AML-193 (cell line): ENCODE measurements at places on chromosomes 7 and 10.

GRCh38 chr10:124325633-124325914 is 93.1 kb downstream of the OAT start:
- no peak for DNase-seq

DNA sequence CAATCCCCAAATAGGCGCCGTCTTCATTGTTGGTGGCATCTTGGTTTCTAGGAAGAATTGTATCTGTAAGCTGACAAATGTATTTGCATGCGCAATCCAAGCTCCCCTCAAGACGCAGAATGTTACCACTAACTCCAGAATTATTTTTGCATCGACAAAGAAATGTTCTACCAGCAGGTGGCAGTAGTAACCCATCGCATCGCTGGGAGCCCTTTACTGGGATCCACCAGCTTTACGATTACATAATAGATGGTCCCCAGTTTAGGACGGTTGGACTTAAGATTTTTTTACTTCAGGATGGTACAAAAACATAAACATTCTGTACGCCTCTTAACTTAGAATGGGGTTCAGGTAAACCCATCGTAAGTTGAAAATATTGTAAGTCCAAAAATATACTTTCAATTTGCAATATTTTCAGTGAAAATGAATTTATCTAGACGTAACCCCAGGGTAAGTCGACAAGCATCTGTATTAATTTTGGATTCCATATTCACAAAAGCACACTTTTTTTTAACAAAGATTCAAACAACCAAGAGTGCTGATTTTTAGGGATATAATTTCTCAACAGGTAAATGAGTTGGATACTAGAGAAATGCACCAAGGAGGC is 114.0 kb upstream of the COBL start:
- peak; percentile 16 for DNase-seq

DNA sequence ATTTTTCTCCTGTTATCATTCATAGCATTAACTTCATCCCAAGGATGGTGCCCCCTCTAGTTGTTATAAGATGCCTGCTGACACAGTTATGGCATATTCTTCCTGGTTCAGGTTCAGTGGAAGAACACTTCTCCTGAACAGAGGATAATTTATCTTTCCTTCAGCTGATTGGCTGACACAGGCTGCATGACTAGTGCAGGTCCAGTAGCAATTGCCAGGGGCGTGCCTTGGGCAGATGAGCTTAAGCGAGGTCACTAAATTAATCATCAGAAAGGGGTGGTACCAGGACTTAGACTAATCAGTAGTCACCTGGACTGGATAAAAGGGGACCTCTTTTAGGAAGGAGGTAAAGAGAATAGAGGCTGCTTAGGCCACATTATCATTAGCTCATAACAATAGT is 42.3 kb downstream of the BZW2 start:
- no peak for DNase-seq

DNA sequence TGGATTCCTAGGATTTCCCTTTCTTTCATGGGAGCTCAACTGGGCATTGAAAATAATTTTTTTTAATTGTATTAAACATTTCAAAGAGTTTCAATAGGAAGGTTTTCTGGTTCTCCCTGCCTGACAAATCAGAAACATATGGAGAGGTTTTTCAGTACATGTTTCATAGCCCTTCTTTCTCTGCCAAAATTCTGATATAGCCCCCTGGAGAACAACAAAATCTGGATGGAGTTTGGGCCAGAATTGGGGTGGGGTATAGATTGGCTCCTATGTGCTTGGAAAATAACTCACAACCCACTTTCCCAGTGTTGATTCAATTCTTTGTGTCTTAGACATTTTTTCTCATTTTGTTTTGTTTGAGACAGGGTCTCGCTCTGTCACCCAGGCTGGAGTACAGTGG is 24.6 kb upstream of the EIF4H start:
- no peak for DNase-seq

DNA sequence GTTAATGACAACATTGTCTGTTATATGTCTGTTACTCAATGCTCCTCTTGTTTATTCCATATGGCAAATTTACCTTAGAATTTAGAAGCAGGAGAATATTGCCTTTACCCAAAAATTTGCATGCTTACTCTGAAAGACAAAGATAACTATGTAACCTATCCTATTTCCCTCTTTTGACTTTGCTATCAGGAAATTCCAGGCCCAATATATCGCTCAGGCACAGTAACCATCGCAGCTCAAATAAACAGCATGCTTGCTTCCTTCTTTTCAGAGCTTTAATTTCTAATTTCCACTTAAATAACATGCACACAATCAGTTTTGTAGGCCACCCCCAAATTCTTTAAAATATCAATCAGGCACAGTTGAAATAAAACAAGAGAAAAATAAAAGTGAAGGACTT is 57.8 kb downstream of the EBLN1 start:
- DNase-seq = no peak

- no peak for DNase-seq
Measured at GRCh38 chr7:143285806-143286521, 1.2 kb downstream of the TMEM139 start.

GRCh38 chr10:110865186-110865808 is 6.4 kb upstream of the PDCD4 start:
- DNase-seq = no peak

DNA sequence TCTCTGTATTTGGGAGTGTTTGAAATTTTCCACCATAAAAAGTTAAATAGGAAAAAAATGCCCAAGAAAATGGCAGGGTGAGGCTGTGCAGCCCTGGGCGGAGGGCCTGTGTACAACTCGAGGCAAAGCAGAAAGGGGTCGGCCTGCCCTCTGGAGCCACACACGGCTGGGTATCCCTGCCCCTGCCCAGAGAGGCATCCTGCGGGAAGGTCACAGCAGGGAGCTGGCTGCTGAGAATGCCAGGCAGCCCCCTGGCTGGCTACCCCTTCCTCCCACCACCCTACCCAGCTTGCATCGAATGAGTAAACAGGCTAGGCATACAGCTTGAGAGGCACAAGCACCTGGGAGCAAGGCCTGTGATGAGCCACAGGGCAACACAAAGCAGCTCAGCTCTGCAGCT is 46.1 kb downstream of the CAMK2B start:
- no peak for DNase-seq

GRCh38 chr10:130558746-130559546 is 422.8 kb downstream of the GLRX3 start:
- no peak for DNase-seq

DNA sequence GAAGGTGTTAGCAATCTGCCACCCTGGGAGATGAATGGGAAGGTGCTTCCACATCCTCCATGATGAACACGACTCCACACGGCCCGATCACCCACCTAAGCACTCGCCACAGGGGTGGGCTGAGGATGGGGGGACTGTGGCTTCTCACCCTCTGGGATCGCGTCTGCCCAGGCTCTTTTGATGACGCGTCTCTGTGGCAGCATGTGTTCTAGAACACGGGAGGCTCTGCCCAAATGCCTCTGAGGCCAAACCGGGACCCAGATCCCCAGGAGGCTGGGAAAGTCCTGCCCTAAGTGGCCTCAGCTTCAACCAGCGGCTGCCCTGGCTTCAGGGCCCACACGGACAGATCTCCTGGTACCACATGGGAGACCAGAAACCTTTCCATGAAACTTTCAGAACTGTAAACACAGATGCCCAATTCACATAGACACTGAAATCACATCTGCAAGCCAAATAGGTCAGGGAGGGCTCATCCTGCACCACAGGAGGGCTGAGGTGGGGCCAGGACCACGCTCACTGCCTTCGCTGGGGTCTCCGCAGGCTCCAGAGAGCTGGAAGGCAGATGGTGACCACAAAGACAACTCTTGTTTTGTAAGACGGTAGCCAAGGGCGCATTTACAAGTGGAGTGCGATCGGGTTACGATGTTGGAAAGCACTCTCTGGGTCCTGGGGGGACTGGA is 200.6 kb downstream of the PTPRN2 start:
- DNase-seq = no peak

DNA sequence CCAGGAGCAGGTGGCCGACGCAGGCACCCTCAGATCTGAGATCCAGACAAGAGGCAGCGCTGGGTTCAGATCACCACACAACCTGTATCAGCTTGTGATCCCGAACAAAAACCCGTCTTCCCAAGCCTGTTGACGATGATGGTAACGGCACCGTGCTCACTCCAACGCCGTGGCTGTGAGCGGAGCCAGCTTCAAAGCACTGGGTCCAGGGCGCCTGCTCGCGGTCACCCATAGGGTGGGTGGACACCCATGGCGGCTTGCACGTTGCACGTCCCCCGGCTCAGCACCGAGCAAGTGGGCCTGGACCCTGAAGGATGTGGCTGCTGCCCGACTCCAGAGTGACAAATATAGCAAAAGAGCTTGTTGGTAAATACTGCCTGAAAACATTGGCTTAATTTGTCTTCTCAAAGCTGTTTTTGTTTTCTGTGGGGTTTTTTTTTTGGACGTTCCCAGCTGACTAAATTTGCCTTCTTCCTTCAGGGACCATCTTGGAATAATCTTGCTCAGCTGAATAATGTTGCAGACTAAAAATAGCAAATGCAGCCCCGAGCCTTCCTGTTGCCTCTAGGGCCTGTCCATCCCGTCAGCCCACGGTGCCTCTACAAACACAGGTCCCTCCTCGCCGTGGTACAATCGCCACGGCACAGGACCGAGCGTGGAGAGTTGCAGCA is 41.0 kb downstream of the FOXK1 start:
- no peak for DNase-seq

DNA sequence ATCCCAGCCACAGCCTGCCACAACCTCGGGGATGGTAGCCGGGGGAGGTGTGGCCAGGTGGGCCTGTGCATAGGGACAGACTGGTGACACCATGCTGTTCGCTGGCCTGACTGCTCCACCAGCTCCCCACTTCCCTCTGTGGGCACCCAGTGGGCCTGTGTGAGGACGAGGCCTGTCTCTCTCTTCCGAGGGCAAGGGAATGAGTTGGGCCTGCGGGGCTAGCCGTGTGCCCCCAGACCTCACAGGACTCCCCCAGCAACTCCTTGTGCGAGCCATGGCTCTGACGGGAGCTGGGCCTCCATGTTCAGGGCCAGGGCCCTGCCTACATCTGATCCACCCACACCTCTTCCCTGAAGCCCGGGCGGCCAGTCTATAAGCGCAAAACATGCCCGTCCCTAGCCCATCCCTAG is 40.5 kb downstream of the PWWP2B start:
- no peak for DNase-seq

DNA sequence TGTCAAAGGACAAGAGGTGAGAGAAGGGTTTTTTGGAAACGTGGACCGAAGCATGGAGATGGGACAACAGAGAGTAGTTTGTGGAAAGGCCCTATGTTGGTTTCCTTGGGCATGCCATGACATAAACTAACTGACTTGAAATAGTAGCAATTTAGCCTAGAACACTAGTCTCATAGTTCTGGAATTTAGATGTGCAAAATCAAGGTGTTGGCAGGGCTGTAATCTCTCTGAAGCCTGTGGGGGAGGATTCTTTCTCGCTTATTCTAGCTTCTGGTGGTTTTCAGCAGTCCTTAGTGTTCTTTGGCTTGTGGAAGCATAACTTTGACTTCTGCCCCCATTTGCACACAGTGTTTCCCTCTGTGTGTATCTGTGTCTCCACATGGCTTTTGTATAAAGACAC is 283.4 kb downstream of the GFRA1 start:
- no peak for DNase-seq

- DNase-seq = peak; percentile 15
Measured at GRCh38 chr7:82598958-82599357, 155.4 kb upstream of the CACNA2D1 start.

DNA sequence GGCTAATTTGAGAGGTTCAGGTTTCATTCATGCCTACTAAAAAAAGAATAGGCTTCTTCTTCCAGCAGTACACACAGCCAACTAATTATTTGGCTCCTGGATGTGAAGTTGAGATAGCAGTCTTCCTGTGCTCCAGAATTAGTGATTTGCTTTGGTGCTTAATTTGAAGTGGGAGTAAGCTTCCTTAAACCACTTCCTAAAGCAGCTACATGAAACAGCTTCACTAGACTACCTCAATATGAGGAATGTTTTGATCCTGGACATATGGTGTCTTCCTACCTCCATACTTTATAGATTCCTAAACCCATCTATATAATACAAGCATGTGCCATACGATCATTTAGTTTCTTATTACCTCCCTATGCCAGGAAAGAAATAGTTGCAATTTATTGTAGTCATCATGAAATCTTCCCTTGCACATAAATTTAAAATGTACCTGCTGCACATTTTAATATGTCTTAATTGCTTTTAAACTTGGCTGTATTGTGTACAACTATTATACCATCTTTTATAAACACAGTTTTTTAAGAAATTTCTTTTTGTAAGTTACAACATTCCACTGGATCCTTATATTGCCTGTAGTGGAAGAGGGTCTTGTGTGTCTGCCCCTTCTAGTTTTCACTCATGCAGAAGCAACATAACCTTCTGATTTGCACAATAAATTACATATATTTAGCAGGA is 8.6 kb downstream of the VIM start:
- DNase-seq = no peak

DNA sequence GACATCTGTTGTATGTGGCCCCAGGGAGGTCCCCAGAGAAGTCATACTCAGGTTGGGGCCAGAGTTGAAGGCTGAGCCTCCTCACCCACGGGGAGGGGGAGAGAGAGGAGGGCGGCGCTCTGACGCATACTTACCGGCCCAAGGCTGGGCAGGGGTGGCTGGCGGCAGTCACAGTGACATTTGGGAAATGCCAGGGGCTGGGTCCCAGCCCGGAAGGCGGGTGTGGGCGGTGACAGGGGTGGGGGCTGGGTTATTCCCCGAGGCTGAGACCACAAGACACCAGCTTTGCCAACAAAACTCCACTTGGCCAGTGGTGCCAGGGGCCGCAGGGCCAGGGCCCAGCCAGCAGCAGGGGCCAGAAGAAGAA is 41.1 kb downstream of the RASGEF1A start:
- DNase-seq = no peak

- DNase-seq = no peak
Measured at GRCh38 chr10:102744374-102745051, 765 bp downstream of the WBP1L start.

DNA sequence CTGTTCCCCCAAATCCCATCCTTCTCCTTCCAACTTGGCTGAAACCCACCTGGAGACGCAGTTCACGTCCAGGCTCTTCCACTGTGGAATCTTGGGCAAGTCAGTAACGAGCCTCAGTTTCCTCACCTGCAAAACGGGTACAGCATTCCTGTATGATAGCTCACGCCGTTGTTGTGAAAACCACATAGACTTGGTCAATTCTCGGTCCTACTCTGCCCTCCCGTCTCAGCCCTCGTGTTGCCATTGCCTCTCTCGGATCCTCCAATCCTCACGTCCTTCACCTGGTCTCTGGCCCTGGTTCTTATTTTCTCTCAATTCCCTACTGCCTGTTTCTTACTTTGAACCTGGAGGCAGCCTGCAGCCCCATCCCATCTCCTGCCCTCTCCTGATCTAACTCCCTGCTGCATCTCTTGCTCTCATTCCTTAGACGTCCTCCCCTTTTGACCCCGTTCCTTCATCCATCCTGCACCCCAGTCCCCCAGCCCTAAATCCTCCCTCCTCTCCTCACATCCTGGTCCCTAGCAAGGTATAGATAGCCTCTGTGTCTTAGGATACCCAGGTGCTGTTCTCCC is 2.0 kb upstream of the MUC12 start:
- no peak for DNase-seq
